ENCODE measurements at places on chromosomes 6 and 20.

DNA sequence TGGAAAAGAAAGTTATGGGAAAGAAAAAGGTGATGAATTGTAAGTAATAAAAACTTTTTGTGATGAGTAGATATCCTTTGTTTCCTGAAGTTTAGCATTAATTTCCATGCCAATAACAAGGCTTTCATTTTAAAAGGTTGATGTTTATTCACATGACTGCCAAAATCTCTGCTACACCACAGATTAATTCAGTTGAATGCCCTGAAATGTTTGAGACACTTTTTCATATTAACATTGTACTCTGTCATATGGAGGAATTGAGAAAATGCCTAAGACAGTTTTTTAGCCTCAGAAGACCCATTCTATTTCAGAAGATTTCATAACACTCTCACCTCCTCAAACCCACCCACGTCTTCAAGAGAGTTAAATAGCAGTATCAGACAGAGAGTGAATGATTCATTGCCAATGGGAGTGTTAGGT is 115.5 kb downstream of the ADGRG6 start:
- no peak for DNase-seq

GRCh38 chr6:139853302-139853992 is 479.0 kb upstream of the CITED2 start:
- DNase-seq = no peak

- DNase-seq = no peak
These were observed 1355.1 kb downstream of the HACE1 start for GRCh38 chr6:103504501-103505154.

- no peak for DNase-seq
These were observed 187.3 kb upstream of the MCHR2 start for GRCh38 chr6:100181309-100181708.

- no peak for DNase-seq
These were observed 23.1 kb downstream of the FBXL4 start for GRCh38 chr6:98924647-98925046.

DNA sequence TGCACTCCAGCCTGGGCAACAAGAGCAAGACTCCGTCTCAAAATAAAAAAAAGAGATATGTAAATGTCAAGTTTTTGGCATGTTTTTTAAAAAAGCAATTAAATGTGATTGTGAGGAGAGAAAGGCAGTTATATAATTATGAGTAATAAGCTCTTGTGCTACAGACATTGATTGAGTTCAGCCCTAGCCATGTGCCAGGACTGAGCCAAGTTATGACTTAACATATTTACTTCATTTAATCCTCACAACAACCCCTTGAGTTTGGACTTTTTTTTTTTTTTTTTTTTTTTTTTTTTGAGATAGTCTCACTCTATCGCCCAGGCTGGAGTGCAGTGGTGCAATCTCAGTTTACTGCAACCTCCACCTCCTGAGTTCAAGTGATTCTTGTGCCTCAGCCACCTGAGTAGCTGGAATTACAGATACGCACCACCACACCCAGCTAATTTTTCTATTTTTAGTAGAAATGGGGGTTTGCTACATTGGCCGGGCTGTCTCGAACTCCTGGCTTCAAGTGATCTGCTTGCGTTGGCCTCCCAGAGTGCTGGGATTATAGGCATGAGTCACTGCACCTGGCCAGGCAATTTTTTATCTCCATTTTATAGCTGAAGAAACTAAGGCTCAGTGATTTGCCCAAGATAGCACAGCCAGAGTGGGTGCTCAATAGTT is 15.0 kb upstream of the CSE1L start:
- DNase-seq = no peak

- no peak for DNase-seq
These were observed 50.6 kb upstream of the CCDC167 start for GRCh38 chr6:37550191-37550831.

DNA sequence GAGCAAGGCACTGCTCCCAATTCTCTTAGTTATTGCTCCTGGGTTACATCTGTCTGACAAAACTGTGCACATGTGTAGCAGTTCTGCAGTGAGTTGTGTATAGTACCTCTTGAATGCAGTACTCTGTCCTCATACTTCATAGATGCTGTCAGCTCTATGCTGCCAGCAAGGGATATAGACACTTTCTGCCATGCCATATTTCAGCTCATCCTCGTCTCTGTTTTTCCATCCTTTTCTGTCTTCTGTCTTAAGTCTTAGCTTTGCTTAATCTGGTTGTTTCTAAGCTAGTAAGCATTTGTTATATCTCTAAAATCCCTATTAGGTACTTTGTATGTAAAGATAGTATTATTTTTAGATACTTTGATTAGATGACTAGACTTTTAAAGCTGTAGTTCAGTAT is 76.4 kb downstream of the HIVEP1 start:
- DNase-seq = no peak

GRCh38 chr20:36498386-36499179 is 42.7 kb upstream of the MYL9 start:
- no peak for DNase-seq

DNA sequence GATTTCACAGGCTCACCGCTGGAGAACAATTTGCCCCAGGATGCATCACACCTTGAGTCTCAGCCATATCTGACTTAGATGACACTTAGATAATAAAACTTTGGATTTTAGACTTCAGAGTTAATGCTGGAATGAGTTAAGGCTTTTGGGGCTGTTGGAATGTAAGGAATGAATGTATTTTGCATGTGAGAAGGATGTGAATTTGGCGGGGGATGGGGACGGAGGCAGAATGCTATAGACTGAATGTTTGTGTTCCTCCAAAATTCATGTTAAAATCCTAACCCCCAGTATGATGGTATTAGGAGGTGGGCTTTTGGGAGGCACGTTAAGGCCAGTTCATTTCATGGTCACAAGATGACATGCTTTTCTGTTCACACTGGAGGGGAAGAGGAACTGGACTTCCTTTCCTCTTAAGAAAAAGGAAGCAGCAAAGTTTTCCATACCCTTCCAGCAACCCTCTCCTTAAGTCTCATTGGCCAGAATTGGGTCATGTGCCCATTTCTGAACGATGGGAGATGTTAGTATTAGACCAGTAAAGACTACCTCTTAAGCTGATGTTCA is 5.8 kb upstream of the SRXN1 start:
- no peak for DNase-seq

DNA sequence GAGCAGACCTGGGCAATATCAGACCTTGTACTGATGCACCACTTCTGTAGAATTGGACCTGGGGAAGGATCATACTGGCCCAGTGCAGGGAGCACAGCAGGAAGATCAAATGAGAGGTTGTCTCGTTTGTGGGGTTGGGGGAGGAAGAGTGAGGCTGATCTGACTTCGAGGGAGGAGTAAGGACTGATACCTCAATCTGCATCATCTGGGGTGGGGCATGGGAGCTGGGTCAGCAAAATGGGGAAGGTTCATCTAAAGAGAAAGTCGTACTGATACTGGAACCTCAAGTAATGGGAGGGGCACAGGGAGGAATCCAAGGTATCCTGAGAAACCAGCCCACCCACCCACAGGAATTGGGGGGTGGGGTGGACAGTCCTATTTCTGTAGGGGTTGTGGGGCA is 3.7 kb downstream of the RNF39 start:
- DNase-seq = no peak

DNA sequence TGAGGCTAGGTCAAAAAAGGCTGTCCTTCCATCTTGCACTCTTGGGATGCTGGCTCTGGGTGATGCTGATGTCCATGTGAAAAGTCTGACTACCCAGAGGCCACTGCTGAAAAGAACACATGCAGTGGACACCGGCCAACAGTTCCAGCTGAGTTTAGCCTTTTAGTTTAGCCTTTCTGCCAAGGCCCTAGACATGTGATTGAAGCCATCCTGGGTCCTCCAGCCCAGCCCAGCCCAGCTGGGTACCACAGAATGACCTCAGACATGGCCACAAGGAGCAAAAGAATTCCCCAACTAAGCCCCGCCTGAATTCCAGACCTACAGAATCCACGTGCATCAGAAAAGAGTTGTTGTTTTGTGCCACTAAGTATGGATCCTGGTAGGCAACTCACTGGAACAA is 17.4 kb downstream of the PIGT start:
- no peak for DNase-seq

- DNase-seq = no peak
These were observed 666.0 kb downstream of the PHF3 start for GRCh38 chr6:64301307-64302236.

DNA sequence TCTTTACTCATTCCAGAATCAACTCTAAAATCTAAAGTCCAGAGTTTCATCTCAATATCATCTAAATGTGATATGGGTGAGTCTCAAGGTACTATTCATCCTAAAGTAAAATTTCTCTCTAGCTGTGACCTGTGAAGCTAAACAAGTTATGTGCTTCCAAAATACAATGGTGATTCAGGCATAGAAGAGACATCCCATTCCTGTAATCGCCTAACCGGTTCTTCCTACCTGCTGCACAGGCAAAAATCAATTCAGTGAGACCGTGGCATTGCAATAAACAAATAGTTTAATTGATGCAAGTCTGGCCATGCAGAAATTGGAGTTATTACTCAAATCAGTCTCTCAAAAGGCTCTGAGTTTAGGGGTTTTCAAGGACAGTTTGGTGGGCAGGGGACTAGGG is 232.8 kb downstream of the UBE3D start:
- DNase-seq = no peak

DNA sequence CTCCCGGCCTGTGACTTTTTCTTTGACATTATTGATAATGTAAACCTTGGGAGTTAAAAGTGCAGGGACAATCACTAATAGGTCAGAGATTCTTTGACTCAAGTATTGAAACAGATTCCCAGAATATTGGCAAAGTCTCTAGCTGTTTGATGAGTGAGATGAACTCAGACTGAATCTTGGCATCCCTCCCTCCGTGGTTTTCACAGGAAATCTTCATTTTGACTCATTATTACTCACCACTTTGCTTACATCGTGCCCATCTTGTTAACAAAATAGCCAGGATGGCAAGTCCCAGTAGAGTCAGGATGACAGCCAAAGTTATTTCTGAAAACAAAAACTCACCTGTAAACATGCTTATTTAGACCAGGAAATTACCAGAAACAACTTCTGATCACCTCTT is 2.0 kb downstream of the TSBP1 start:
- DNase-seq = no peak

DNA sequence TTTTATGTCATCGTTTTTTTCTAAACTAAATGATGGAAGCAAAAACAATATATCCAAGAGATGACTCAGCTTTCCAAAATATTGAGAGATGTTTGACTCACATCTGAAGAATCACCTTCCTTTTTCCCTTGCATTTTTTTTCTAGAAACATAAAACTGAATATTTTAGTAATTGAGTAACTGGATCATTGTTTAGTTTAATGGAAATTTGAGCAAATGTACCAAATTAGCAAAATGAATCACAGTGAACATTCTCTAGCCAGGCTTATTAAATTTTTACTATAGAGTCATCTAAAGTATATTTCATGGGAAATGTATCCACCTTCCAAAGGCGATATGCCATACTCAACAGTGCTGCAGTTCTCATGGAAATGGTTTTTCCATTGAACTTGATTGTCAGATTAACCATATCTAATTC is 145.5 kb downstream of the TENT5A start:
- no peak for DNase-seq

GRCh38 chr6:132304891-132305305 is 96.4 kb downstream of the MOXD1 start:
- no peak for DNase-seq

DNA sequence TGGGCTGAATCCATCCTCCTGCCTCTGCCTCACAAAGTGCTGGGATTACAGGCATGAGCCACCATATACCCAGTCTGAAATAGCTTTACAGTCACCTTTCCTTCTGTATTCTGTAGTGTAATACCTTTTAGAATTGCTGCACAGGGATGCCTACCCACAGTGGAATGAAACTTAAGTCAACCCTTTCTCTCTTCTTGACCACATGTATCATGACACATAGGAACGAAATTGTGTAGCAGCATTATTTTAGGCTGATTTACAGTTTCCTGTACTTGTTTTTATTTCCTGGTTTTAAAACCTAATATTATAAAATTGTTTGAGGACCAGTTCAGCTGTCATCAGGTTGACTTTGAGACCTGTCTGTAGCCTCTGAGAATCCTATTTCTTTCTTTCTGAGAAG is 297.8 kb downstream of the ZFAND3 start:
- DNase-seq = no peak

DNA sequence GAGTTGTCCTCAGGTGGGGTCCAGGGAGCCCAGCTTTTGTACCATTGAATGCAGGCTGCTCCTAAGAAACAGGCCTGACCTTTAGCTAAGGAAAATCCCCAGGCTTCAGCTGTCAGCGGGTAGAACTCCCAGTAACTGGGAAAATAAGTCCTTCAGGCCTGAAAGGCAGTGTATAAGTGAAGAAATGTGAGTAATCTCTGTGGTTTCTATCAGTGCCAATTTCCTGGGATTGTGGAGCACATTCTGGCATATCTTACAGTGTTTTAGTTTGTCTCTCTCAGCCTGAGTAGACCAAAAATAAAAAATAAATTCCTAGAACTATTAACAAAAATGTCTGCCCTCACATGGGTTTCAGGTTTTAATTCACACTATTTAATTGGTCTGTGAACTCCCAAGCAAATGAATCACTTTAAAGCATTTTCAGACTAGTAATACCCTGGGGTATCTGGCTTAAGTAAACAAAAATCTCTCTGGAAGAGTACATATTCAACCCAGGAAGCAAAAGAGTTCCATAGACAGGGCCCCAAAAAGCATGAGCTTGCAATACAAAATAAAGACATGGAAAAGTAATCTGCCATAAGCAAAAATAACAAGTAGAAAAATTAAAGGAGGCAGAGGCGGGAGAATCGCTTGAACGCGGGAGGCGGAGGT is 566.2 kb upstream of the NOX3 start:
- DNase-seq = no peak

Data from NCI-H2227 treated with DMSO at 0.1 percent for 48 hours (cell line).